NCI-H1694 (cell line): ENCODE measurements at places on chromosomes 6 and 20.

- DNase-seq, result no peak
Observed at GRCh38 chr6:75402296-75402695, 91.3 kb downstream of the FILIP1 start.

DNA sequence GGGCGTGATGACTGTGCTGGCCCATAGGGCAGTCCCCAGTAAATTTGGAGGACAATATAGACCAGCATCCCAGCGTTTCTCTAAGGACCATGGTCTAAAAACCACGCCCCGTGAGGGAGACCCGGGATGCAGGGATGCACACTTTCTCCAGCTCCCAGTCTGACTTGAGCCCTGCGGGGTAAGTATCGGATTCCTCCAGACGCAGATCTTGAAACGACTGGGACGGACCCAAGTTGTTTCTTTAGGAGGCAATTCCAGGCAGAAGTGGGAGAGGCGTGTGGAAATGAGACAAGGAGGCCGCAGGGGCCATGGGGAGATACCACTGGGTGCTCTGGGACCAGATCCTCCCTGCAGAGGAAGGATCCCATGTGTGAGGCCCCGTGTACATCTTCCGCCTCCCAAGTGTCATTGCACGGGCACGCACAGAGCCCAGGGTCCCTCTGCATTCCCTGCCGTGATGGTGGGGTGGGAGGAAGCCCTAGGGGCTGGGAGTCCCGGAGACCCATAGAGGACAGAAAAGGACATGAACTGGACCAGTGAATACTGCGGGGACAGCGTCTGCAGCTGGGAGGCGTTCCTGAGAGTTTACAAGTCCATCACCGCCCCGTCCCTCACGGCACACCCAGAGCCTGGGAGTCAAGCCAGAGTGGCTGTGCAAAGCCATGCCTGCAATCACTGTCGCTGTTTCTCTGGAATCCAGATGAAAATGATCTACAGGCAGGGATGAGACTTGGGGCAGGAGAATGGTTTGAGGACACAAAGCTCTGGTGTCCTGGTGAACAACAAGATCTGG, 522.9 kb downstream of the CDH26 start:
- DNase-seq, result no peak

DNA sequence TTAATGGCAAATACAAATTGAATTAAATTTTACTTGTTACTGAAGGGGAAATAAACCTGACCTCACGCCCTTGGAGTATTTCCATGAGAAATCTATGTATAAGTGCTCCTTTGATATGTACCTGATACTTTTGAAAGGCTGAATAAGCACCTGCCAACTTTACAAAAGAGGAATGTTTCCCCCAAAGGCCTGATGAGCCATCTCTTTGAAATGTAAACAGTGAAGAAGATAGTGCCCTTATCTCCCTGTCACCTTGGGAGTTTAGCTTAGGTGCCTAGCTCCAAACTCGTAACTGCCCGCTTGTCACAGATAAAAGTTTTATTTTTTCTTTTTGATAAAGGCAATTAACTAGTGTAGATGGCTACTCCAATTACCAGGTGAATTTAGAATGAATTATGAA, 1.1 kb upstream of the ZNF343 start:
- no peak for DNase-seq

GRCh38 chr6:57328074-57328473, 10.6 kb downstream of the PRIM2 start:
- no peak for DNase-seq

DNA sequence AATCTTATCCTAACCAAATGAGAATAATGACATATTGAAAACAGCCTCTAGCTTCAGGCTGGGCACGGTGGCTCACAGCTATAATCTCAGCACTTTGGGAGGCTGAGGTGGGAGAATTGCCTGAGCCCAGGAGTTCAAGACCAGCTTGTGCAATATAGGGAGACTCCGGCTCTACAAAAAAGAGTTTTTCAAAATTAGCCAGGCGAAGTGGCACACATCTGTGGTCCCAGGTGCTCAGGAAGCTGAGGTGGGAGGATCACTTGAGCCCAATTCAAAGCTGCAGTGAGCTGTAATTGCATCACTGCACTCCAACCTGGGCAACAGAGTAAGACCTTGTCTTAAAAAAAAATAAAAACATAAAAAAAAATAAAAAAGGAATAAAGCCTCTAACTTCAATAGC, 4.7 kb downstream of the TUBB2A start:
- DNase-seq, result no peak

DNA sequence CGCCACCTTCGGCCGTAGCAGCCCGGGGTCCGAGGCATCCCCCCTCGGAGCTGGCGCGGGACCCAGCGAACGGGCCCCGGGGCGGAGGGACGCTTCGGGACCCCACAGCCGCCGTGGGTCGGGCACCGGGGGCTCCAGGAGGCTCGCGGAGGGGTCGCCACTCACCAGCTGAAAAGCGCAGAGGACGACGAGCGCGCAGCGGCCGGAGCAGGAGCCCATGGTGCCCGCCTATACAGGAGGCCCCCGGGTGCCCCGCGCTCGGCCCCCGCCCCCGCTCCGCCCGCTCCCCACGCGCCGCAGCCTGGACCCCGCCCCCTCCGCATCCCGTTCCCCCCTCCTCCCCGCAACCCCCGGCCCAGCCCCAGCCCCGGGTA, at the start of gene NKAIN4:
NKAIN4 (minus strand) TSS at position 232 of the 374 bp plus-strand sequence; CDS start at position 219, 13 bp downstream.
- no peak for DNase-seq

- no peak for DNase-seq
Observed at GRCh38 chr6:147904416-147904815, 395.9 kb downstream of the SAMD5 start.

DNA sequence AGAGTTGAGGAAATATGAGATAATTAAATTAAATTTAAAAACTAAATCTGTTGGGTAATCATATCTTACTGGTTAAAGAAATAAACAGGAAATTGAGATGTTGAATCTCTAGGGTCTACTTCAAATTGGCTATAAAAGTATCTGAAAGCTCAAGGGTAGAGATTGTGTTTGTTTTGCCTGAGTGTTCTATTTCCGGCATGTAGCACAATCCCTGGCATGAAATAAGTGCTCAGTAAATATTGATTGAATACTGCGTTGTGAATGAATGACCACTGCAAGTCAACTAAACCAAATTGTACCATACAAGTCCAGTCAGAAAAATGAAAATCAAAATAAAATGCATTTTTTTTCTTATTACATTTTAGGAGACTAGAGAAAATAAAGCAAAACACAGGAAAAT, 709.8 kb downstream of the EPM2A start:
- DNase-seq, result no peak

GRCh38 chr6:151992091-151992490, 184.6 kb downstream of the ESR1 start:
- DNase-seq, result no peak
